ENCODE measurements at places on chromosomes 2 and 18.

GRCh38 chr18:2274613-2275012, 296.7 kb downstream of the METTL4 start:
- DNase-seq, result no peak

DNA sequence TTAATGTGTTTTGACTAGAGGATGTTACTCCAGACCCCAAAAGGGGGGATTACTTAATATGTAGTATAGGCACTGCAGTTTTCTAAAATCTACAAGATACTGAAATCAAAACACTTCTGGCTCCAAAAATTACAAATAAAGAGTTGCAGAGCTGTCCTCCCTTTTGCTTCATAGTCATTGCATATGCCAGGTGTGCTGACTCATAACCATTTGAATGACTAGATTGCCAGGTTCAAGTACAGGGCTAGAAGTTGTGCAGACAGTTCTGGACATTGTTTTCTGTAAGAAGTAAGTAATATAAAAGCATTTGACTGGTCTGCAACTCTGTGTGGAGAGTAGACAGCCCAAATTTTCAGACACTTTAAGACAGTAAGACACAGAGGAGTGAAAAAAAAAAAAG, 6.7 kb downstream of the CWC22 start:
- DNase-seq, result no peak

DNA sequence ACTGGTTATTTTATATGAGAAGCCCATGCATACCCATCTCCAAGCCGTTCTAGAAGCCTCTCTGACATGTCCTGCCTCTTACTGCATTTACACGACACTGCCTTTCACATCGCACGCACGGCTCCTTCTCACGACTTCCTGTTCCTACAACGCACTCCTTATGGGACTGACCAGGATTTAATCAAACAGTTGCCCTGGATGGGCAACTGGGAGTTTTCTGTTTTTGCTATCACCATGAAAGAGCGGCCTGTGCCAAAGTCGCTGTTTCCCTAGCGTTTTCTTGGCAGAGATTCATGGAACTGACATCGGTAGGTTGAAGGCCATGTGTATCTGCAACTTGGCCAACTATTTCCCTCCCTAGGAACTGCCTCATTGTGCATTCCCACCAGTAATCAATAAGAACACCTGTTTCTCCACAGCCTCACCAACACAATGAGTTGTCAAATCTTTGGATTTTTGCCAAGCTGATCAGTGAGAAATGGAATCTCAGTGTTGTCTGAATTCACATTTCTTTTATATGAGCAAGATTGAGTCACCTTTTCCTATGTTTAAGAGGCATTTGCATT, 97.2 kb upstream of the OTOS start:
- no peak for DNase-seq

- DNase-seq, result no peak
Observed at GRCh38 chr2:240575101-240575965, 7.0 kb downstream of the RNPEPL1 start.

- no peak for DNase-seq
Observed at GRCh38 chr2:27294928-27295327, 12.7 kb downstream of the TRIM54 start.

DNA sequence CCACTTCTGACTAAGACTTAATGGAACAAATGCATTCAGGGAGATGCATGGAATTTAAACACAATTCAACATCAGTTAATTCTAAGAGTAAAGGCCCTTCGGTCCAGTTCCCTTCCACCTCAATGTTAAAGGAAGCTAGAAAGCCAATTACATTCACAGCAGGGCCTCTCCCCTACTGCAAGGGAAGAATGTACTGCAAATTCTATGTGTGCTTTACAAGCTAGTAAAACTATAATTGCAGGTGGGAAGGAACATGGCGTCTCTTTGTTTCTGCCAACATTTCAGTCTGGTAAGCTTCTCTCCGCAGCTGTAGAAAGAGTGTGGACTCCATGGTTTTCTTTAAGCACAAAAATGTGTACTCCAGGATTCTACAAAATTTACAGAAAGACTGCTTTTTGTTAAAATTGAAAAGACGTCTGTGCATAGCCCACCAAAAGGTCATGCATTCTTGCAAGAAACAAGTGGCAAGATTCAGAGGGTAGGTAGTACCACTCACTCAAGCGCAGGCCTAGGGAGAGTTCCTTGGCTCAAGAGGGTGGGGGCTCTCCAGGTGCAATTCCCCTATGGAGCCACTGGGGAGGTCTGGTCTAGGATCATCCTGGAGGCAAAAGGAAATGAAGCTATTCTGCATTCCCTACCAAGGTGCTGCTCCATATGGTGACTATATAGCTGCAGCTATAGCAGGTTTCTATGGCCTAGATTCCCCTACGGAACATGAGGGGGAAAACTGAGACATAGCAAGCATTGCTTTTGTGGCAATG, 127.0 kb upstream of the FZD5 start:
- DNase-seq, result no peak

GRCh38 chr2:216283038-216283900, 89.0 kb downstream of the MARCHF4 start:
- no peak for DNase-seq

DNA sequence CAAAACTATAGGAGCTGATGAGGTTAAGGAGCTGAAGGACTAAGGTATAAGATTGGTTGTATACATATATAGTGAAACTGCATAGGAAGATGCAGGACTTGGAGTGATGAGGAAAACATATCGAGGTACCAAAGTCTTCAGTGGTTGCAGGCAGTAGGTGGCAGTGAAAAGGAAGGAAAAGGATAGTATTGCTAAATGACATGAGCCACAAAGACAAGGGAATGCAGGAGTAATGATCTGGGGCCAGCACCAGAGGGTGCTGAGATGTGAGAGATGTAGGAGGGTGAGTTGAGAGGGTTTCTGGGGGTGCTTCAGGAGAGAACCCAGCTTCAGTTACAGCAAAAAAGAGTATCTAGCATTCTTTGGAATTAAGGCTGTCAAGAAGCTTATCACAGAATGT, 172.2 kb upstream of the MYO3B start:
- DNase-seq, result peak; percentile 16

GRCh38 chr2:219513787-219514186, 495 bp upstream of the ASIC4 start:
- DNase-seq, result no peak

DNA sequence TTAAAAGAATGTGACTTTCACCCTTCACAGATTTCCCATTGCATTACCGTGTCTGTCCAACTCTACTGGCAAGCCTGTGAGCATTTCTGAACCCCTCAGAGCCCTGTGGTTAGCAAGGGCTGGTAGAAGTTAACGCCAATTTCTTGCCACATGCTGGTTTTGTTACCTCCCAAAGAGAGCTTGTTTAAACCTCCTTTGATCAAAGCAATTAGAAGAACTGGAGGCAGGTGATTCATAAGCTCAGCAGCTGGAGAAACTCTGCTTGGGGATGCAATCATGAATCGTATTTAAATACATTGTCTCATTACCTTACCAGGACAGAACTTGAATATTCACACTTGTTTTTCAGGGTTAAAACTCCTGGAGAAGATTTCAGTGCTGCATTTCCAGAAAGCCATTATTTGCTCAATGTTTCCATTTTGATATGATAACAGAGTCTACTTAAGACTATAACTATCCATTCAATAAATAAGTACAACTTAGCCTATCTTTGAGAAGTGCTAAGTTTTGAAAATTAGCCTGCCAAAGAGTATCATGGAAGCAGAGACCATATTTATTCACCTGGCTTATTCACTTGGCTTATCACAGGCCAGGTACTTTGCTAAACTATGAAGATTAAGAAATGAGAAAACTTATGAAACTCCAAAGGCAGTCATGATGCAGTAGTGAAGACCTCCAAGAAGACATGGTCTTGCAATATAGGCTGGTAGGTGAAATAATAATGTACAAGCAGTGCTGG, 292.8 kb downstream of the INSIG2 start:
- DNase-seq, result no peak

- DNase-seq, result no peak
Observed at GRCh38 chr2:25996844-25997243, 14.5 kb upstream of the KIF3C start.

DNA sequence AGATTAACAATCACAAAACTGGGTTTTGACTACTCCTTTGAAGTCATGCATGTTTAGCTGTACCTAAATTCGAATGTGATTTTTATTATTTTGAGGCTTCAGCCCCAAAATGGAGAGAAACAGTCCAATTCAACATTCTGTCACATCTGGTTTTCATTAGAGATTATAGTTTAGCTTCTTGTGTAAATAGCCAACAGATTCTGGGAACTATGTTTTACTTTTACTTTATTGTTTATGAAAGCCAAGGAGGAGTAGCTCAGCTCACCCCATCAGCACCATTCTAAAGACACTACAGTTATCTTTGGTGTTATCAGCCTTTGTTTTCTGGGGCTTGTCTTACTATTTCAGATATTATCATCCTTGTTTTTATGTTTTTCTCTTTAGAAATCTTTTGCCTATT, 465.0 kb upstream of the CWC22 start:
- DNase-seq, result no peak

GRCh38 chr2:173355132-173355865, 627 bp downstream of the CDCA7 start:
- peak; percentile 57 for DNase-seq

DNA sequence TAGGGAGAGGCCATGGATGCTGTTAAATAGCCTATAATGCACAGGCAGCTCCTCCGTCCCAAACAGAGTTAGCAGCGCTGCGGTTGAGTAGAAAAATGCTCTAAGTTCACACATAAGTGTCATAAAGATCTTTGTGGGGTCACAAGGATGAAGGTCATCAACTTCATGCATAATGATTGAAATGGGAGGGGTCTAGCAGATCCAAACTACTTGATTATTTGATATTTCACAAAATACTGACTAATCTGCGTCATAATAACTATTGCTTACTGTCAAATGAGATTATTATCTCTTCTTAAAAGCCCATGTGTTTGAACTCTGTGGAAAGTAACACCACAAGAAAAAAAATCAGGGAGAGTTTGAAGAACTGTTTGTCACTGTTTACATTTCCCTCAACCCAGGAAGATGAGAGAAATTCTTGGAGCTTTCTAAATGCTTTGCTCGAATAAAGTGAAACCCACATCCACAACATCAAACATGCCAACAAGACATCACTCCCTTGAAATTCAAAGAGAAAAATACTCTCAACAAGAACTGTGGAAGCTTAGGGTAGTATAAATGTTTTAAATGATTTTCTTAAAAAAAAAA, 50.5 kb upstream of the CREB1 start:
- no peak for DNase-seq

- DNase-seq, result no peak
Observed at GRCh38 chr2:190150413-190150812, 87.9 kb upstream of the MSTN start.

DNA sequence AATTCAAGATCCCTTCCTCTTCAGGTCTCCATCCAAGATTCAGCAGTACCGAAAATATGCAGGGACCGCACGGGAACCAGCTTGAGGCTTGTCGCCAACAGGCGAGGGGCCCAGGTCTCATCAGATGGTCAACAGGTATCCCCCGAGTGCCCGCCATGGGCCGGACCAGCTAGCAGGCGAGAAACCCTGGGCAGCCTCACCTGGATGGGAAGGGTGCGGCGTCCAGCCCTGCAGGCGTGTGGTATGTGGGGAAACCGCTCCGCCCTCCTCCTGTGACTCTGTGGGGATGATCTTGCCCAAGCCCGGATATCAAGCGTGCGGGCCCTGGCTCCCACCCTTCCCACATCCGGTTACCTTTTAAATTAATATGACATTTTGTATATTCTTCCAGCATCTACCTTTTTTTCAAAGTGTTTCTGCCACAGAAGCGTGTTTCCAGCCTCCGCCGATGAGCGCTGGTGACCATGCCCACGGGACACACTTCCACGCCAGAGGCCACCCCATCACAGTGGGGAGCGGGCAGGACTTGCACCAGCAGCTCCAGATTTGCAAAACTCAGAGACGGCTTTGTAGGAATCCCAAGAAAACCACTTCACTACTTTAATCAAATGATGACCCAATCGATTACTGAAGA, 33.2 kb downstream of the ZNF516 start:
- DNase-seq, result no peak

DNA sequence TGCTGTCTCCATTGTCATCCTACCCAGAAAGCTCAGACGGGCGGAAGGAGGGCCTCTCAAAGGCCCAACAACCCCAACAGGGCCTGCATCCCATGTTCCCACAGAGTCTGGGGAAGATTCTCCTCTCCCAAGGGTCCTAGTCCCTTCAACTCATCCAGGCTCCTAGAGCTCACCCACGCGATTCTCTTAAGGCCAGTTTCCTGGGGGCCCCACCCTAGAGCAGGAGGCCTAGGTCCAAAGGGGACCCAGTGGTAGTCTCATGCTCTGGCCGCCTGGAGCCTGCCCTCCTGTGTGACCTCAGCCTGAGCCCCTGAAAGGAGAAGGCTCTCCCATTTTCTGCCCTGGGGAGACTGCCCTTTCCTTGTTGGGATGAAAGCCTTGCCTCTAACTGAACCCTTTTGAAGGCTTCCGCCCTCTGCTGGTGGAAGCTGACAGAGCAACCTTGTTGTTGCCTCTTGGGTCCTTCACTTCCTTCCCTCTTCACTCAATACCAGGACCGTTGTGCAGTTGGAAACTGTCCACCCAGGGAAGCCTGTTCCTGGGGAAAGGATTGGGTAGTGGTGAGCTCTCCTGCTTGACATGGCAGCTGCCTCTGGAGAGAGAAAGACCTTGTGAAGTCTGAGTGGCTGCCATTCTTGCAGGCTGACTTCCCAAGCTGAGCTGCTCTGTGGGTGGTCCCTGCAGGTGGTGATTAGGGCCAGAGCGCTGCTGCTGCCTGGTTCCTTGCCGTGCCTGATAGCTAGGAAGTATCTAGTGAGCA, 86.0 kb upstream of the ALPP start:
- peak; percentile 54 for DNase-seq

DNA sequence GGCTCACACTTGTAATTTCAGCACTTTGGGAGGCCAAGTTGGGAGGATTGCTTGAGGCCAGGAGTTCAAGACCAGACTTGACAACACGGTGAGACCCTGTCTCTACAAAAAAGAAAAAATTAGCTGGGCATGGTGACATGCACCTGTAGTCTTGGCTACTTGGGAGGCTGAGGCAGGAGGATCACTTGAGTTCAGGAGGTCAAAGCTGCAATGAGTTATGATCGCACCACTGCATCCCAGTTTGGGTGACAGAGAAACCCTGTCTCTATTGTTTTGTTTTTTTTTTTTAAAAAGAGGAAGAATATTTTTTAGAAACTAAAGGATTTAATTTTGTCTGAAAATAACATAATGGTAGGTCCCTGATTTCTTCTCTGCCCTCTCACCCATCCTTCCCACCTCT, 79.4 kb upstream of the TMEM200C start:
- no peak for DNase-seq

- DNase-seq, result no peak
Observed at GRCh38 chr2:240284503-240285259, 144.2 kb upstream of the OTOS start.

DNA sequence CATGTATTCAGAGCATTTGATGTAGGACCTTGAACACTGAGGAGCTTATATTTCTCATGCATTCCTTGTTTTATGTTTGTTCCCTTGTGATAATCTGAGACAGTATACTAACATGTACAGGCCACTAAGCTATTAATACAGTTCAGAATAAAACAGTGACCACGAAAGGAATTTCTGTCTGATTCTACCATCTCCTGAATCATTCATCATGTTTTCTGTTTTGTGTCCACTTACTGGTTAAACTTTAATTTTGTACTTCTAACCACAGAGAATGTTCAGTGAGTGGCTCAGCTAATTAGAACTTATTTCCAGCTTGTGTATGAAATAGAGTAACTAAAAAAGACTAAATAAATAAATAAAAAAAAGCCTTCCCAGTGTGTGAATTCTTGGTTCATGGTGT, 110.4 kb downstream of the LRP1B start:
- DNase-seq, result no peak

- DNase-seq, result no peak
Observed at GRCh38 chr2:45925636-45926366, 274.3 kb downstream of the PRKCE start.

GRCh38 chr2:48080534-48081316, 174.4 kb upstream of the FBXO11 start:
- DNase-seq, result peak; percentile 97

Measured in MV-4-11 (cell line).